Stimulated activated CD4-positive, alpha-beta T cell treated with anti-CD3 and anti-CD28 coated beads, Interleukin-4, amount 100 ng/mL, for 1 hour (primary cell): ENCODE measurements at places on chromosomes 11 and 22.
A peak's percentile ranks its signal among the peaks of the same experiment; 100 is the strongest.

- DNase-seq, result no peak
These were observed 59.8 kb downstream of the KDM2A start for GRCh38 chr11:67178878-67179277.

DNA sequence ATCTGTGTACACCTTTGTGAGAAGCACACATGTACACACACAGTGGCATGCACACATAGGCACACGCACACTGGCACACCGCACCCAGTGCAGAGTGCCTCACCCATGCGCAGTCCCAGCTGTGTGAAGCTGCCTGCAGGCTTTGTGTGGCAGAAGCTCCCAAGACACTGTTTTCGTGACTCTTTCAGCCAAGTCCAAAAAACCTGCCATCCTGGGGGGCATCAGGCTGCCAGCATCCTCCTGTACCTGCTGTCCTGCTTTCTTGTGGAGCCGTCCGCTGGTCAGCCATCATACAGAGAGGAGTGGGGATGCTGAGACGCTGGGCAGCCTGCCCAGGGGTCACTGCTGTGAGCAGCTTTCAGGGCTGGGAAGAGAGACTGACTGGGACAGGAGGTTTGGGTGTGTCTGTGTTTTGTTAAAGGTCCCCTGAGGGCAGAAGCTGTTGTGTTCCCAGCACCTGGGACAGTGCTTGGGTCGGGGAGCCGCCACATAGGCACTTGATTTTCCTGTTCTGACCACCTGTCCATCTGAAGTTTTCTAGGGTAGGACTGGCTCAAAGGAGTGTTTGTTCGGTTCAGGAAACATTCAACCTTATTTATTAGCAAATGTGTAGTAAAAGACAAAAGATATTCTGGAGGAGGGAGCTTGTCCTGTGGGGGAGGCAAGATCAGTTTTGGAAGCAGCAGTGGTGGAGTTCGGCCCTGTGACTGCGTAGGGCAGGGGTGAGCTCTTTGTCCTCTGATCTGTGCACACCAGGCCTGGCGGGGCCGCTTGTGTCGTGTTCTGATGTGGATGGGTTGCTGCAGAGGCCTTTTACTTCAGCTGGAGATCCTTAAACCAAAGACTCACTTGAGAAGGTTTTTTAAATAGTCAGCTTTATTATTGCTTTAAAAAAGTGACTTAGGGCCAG, 29.7 kb downstream of the AP2A2 start:
- no peak for DNase-seq

- DNase-seq, result no peak
These were observed 213.3 kb downstream of the FAM76B start for GRCh38 chr11:95576146-95576845.

DNA sequence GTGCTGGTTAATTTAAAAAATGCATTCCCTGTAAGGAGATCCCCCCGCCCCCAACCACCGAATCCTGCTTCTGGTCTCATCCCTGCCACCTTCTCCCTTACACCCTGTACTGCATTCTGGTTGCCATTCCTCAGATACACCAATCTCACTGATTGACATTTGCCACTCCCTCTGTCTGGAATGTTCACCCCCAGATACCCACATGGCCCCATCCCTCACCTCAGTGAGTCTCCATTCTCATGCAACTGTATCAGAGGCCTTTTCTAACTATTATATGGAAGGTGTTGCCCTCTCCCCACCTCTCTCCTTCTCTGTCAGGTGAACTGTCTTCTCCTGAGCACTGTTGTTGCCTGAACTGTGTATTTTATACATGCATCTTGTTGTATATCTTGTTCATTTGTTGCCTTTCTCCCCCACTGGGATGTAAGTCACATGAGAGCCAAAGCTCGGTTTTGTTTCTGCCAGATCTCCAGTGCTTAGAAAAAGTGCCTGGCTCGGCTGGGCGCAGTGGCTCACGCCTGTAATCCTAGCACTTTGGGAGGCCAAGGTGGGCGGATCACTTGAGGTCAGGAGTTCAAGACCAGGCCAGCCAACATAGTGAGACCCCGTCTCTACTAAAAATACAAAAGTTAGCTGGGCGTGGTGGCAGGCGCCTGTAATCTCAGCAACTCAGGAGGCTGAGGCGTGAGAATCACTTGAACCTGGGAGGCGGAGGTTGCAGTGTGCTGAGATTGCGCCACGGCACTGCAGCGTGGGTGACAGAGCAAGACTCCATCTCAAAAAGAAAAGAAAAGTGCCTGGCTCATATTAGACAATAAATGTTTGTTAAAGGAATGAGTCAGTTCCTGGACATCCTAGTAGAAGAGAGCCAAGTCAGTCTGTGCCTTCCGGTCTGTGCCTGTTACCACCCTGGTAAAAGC, 61.0 kb downstream of the TNRC6B start:
- no peak for DNase-seq

DNA sequence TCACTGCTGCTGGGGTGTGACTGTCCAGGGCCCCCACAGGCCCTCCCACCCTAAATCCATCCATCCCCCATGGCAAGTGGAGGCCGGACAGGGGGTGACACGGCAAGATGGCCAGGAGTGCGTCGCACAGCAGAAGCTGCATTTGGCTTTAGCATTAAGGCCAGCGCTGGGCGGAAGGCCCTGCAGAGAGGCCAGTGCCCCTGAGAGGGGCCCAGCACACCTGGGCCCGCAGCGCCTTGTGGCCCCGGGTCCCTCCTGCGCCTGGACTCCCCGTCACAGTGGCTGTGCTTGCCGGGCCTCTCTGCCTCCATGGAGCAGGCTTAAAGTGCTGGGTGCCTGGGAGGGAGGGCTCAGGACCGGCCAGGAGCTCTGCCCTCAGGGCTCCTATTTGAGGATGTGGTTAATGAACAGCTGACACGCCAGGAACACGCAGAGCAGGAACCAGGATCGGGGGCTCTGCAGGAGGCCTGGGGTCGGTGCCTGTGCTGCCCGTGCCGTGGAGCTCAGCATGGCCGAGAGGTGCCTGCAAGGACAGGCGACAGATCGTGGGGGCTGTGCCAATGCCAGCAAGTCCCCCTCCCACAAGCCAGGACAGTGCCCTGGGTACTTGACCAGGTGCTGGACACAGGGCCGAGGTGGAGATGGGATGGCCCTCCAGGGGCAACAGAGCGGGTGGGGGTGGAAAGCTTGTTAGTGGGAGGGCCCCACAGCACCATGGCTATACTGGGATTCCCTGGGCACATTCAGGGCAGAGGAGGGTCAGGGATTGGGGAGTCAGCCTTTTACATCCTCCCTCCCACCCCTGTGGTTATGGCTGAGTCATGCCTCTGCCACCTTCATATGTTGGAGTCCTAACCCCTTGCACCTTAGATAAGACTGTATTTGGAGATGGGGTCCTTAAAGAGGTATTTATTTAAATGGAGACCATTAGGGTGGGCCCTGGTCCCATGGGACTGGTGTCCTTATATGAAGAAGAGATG, 30.9 kb upstream of the CARS1 start:
- DNase-seq, result no peak

DNA sequence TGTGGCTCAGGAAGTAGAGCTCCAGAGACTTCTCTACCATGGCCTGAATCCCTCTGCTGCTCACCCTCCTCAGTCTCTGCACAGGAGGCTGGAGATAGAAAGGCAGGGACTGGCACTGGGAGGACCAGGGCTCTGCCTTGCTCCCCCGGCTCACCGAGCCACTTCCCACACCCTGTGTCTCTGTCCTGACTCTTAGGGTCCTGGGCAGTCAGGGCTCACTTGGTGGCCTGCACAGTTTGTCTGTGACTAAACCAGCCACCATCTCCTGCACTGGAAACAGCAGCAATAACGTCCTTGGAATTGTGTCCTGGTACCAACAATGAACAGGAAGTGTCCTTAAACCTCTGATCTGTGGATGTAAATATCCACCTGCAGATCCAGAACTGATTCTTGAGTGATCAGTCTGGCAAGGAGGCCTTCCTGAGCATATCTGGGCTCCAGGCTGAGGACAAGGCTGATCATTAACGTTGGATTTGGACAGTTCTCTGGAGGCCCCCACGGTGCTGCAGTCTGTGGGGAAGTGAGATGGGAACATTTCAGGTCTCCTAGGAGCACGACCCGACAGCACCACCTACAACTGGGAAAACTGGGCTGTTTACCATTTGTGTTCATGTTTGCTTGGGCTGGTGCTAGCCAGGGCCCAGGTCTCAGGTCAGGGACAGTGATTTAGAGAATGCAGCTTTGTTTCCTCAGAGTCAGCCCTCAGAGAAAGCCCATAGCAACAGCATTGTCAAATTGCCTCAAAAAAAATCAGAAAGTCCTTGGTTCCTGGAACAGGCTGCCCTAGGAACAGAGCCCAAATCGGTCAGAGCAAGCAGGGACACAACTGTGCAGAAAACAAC, 82.5 kb downstream of the ZNF280B start:
- no peak for DNase-seq

GRCh38 chr11:76732643-76733042, 50.5 kb upstream of the TSKU start:
- no peak for DNase-seq

DNA sequence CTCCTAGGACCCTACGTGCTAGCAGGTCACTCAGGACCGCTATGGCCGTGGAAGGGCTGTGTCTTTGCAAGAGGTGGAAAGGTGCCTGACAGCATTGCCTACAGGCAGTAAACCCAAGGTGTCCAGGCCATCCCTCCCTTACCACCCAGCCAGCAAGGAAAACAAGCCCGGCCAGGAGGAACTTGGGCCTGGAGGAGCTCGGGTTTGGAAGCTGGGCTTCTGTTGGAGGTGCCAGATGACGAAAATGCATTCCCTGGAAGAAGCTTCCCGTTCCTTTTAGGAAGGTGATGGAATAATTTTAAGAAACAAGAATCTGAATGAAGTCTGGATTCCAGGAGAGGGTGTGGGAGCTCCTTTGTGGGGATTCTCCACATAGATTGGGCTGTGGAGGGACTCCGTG, 23.6 kb downstream of the FBLN1 start:
- DNase-seq, result no peak

- DNase-seq, result no peak
These were observed 849 bp upstream of the APOBEC3B start for GRCh38 chr22:38981005-38981991.

- no peak for DNase-seq
These were observed 77.0 kb downstream of the NECTIN1 start for GRCh38 chr11:119651802-119652584.

GRCh38 chr11:104279587-104279986, 115.6 kb upstream of the PDGFD start:
- DNase-seq, result no peak

GRCh38 chr11:107924306-107924705, 3.9 kb upstream of the RAB39A start:
- DNase-seq, result no peak

GRCh38 chr22:36193577-36193976, 8.0 kb downstream of the APOL4 start:
- DNase-seq, result no peak

DNA sequence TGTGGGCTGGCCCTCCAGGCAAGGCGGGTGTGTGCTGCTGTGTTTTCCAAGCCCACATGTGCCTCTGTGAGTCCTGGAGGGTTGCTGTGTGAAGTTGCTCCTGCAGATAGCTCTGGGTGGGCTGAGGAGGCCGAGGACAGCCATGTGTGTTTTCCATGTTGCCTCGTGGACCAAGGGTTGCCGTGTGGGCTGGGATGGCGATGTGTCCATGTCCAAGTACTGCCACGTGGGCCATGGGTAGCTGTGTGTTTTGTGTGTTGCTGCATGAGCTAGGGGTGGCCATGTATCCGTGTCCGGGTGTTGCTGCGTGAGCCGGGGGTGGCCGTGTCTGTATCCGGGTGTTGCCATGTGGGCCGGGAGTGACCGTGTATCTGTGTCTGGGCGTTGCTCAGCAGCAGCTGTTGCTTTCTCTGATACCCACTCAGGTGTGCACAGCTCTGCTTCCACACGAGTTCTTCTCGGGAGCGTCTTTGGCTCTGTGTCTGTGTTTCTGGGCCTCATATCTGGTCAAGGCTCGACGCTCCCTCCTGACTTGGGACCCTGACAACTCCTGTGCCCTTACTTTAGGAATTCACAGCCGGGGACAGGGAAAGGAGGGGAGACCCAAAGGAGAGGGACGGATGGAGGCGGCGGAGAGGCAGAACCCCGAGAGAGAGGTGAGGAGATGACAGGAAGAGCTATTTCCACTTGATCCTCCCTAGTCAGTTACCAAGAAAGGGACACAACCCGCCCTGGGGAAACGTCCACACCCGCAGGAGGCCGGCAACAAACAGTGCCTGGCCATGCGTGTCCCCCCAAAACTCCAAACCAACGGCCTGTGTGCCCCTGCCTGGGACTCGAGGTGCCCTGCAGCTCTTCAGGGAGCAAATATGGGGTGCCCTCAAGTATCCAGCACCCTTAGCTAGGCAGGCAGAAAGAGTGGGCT, 83.1 kb downstream of the PHF21B start:
- no peak for DNase-seq

GRCh38 chr11:19458231-19458630, 217.5 kb upstream of the E2F8 start:
- DNase-seq, result no peak

DNA sequence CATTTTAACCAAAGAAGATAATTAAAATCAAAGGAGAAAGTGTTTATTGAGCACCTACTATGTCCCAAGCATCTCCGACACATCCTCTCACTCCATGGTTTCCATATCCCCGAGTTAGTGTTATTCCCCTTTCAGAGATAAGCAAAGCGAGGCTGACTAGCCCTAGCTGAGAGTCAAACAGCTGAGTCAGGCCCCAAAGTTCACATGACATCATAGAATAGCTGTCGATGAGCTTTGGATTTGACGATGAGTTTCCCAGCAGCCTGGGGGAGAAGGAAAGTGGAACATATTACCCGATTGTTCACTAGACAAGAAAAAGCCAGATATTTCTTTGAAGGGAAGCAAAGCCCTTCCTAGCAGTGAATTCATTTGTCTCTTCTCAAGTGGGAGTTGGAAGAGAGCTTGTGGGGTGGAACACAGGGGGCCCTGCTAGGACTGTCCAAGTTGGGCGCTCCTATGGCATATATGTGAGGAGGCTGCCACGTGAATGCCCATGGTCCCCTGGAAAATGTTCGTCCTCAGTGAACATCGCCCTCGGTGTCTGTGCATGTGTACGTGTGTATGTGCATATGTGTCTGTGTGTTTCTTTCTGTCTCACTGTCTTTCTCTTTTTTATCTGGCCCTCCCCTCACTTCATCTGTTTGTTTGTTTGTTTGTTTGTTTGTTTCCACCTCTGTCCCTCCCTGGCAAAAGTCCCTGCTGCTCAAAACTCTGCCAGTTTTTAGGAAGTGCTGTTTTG, 493 bp upstream of the CYTH4 start:
- DNase-seq, result no peak

GRCh38 chr11:111303461-111303860, 5.1 kb downstream of the POU2AF3 start:
- no peak for DNase-seq

GRCh38 chr11:117822074-117823033, 2.2 kb downstream of the FXYD2 start:
- DNase-seq, result peak; percentile 66

- DNase-seq, result no peak
These were observed 85.0 kb downstream of the CHST1 start for GRCh38 chr11:45580399-45580798.

GRCh38 chr11:64222651-64223000, 3.4 kb downstream of the TRPT1 start:
- DNase-seq, result no peak

GRCh38 chr11:36009473-36009872, 65.6 kb downstream of the LDLRAD3 start:
- DNase-seq, result no peak

- no peak for DNase-seq
These were observed 350.9 kb upstream of the CCDC179 start for GRCh38 chr11:23211221-23211620.

GRCh38 chr11:64690235-64690634, 32.8 kb downstream of the NRXN2 start:
- no peak for DNase-seq

- no peak for DNase-seq
These were observed 77.3 kb downstream of the ARFGAP2 start for GRCh38 chr11:47099214-47099917.
